H9 (cell line): ENCODE measurements at places on chromosomes 7 and 10.
A peak's percentile ranks its signal among the peaks of the same experiment; 100 is the strongest.

GRCh38 chr10:44973323-44974081 lies 5.1 kb downstream of the DEPP1 start:
- peak; percentile 50 for DNase-seq

DNA sequence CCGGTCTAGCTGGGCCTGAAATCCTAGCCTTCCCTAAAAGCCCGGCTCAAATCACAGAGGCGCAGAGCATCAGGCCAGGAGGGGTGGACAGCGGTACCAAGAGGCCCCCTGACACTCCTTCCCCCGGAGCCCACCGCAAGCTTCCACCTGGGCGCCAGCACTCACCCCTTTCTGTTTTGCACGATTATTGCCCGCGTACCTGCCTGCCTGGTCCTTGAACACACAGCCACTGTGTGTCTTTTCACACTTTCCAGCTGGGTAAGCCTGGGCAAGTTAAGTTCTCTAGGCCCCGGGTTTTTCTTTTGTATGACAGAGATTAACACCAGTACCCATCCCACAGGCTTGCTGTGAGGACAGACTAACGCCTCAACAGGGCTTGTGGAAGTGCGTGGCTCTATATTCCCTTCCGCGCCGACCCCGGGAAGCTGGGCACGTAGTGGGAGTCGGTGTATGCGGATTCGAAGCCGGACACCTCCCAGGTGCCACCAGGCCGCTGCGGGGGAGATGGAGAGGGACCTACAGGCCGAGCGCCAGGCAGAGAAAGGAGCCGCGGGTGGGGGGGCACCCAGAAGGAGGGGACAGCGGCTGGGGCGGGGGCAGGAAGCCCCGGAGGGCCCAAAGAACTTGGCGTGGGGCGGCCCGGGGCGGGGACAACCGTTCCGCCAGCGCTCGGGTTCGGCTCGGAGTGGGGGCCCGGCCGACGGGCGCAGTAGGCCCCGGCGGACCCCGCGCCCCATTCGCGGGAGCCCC lies 792 bp downstream of the ZNF746 start:
- DNase-seq = no peak

DNA sequence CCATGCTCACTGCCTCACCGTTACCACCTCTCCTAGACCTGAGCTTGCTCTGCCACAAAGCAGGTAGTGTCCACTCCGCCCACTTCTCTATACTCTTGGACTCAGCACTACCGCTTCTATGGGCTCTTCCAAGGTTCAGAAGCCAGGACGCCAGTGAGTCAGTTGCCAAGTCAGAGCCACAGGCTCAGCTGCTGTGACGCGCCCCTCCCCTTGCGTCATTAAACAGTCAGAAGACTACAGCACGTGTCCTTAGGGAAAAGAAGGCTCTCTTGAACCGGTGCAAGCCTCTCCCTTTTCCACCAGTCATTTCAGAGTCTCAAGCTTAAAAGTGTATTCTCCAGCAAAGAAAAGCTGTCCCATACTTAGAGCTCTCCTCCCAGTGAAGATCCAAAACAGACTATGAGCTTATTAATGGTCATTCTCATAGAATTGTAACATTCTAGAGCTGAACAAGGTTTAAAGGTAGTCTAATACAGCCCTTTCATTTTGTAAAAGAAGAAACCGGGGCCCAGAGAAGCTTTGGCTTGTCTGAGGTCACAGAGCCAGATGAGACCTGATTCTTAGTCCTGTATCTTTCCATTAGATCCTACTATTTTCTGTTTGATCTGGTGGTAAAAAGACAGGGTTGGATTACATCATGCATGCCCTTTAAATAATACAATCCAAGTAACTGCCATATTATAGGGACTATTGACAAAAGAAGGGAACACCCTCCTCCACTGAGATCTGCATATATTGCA lies 40.9 kb upstream of the MET start:
- DNase-seq = peak; percentile 42

GRCh38 chr10:31694126-31694685 lies 234.4 kb downstream of the ARHGAP12 start:
- no peak for DNase-seq

GRCh38 chr7:29825775-29826529 lies 19.6 kb downstream of the WIPF3 start:
- no peak for DNase-seq

DNA sequence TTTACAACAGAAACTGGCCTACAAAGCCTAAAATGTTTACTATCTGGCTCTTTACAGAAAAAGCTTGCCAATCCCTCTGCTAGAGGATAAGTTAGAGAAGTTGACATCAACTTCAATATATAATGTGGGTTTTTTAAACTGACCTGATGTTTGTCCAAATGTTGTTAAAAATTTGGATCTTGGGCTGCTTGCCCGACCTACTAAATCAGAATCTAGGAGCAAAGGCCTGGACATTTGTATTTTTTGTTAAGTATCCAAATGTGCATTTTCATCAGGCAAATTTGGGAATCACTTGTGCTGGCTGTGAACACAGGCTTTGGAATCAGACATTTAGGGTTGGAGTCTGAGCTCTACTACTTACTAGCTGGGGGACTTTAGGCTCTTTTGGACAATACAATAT lies 252.7 kb upstream of the CSTF2T start:
- DNase-seq = no peak

DNA sequence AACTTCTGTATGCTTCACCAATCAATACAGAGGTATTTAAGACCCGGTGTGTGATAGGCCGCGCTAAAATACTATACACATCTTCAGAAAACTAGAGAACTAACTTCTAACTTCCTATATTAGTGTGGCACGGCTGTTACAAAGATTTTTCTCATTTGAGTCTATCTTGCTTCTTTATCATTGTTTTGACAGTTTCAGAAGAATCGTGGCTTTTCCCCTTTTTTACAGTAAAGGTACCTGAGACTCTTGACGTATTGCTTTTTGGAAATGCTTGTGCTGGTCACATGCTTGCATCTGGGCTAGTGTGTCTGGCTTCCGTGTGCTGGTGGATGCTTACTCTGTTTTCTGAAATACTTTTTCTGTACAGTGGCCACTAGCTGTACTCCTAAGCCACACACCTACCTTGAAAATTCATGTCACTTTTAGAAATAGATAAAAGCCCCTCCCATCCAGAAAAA lies 12.7 kb downstream of the IKZF1 start:
- DNase-seq = no peak

DNA sequence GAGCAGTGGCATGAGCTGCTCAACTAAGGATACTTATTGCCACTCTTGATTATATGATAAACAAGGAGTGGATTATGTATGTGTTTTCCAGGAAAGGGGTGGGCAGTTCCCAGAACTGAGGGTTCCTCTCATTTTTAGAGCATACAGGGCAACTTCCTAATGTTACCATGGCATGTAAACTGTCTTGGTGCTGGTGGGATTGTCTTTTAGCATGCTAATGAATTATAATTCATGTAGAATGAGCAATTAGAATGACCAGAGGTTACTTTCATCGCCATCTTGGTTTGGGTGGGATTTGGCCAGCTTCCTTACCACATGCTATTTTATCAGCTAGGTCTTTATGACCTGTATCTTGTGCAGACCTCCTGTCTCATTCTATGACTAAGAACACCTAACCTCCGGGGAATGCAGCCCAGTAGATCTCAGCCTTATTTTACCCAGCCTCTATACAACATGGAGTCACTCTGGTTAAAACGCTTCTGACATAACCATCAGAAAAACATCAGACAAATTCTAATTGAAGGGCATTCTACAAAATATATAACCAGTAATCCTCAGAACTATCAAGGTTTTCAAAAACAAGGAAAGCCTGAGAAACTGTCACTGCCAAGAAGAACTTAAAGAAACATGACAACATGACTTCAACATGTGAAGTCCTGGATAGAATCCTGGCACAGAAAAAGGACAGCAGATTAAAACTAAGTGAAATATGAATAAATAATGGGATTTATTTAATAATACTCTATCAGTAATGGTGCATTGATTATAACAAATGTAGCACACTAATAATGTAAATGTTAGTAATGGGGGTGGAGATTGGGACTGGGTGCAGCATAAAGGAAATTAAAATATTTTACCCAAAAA lies 365.0 kb downstream of the SEMA3D start:
- DNase-seq = no peak

DNA sequence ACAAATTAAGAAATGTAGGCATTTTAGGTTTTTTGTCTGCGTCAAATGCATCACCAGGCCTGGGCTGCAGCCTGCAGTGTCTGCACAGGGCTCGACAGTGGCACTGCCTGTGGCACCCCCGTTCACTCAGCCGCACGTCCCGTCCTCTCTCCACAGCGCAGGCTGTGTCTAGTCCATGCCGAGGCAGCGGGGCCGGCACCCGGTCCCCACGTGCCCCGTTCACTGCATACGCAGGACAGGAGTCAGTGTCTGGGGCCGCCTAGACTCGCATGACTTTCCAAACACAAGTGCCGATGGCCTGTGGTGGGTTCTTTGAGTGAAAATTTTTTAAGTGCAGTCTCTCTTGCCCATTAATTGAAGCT lies 446.4 kb downstream of the PTPRN2 start:
- DNase-seq = no peak

- no peak for DNase-seq
Measured at GRCh38 chr7:78223598-78223997, 425.0 kb downstream of the PHTF2 start.

DNA sequence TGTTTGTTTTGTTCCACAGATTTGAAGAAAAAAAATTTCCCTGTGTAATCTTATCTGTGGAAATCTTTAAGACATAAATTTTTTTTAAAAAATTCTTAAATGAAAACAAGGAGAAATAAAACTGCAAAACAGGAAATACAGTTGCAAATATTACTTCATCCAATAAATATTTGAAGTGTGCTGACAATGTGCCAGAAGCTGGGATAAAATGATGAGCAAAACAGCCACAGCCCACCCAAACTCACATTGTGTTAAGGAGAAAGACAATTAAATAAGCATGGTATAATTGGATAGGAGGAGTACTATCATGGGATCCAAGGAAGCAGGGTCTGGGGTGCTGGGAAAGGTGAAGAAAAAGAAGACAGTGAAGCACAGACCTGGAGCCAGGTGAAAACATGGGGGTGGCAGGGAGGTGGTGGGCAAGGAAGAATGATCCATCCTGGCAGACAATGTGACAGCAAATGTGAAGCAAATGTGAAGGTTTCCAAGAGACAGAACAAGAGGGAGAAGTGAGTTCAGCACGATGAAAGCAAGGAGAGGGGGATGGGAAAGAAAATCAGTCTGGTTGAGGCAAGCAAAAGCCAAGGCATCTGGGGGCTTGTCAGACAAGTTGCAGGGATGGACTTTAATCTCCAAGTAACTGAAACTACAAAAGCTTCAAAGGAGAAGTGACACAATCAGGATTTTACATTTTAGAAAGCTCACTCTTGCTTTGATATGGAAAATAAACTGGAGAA lies 135.9 kb downstream of the HIBADH start:
- DNase-seq = no peak
